ENCODE measurements at places on chromosomes 5 and 9.

- DNase-seq = no peak
These were observed 27.9 kb downstream of the TRIO start for GRCh38 chr5:14171046-14171445.

- DNase-seq = no peak
These were observed 201.7 kb upstream of the TARS1 start for GRCh38 chr5:33238826-33239695.

DNA sequence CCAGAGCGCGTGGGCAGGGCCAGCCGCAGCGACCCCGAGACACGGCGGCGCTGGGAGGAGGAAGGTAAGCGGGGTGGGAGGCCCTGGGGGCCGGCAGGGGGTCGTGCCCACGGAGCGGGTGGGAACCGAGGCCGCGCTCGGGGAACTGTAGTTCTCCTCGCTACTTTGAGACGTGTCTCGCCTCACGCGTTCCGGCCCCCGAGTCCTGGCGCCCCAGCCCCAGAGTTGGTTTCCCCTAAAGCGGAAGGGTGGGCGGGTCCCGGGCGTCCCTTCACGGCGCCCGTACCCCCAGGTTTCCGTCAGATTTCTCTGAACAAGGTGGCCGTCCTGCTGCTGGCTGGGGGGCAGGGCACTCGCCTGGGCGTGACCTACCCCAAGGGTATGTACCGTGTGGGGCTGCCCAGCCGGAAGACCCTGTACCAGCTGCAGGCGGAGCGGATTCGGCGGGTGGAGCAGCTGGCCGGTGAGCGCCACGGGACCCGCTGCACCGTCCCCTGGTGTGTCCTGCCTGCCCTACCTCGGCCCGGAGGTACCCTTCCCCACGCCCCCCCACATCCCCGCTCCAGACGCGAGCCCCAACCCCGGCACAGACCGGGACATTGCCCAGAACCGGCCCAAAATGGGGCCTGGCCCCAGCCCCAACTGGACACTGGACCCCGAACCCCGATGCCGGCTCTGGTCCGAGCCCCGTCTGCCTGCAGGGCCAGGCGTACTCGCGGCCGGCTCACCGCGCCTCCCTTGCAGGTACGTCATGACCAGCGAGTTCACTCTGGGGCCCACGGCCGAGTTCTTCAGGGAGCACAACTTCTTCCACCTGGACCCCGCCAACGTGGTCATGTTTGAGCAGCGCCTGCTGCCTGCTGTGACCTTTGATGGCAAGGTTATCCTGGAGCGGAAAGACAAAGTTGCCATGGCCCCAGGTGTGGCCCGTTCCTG, 709 bp downstream of the UAP1L1 start:
- DNase-seq = peak; percentile 65

DNA sequence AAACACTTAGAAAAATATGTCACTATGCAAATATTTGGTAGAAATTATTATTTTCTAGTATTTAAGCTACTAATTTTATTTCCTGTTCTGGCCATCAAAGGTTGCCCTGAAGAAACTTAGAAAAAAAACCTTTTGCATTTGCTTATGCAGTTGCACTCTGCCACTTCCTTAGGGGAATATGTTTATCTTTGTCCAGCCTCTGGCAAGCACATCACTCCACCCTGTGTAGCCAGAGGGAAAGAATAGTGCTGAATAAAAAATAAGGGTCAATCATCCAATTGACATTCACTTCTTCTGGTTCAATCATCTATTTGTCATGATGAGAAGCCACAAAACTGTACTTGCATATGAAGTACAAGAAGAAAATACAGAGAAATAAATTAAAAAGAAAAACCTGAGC, 72.8 kb downstream of the CETN3 start:
- DNase-seq = no peak

GRCh38 chr5:131068893-131069643, 96.0 kb downstream of the HINT1 start:
- no peak for DNase-seq

DNA sequence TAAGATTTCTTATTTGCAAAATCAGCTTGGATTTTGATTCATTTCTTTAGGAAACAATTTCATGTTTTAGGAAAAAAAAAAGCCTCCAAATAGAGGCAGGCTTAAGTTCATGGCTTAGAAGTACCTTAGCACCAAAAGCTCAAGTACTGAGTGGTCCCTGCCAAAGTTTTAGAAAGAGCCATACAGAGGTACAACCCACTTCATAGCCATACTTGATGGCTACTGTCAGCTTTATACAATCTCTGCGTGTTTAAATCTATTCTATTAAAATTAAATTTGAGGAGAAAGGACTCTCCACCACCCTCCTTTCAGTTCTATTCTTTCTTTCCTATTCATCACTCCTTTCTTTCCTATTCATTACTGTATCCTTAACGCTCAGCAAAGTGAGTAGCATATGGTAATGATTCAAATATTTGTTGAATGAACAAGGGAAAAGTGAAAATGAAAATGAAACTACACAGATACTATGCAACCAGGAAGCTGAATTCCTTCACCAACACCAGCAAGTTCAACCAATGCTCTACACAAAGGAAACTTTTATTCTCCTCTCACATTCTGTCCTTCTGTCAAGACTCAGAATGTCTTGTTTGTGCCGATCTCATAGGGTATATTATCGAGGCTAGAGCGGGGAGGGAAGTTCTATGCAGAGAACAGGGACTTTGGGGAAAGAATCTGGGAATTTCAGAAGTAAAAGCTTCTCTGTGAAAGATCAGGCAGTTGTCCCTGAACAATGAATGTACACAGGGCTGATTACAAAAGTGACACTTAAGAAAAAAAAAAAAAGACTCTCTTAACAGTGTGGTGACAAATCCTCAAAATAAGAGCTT, 138.6 kb upstream of the SPEF2 start:
- no peak for DNase-seq

GRCh38 chr9:135906291-135907005, 898 bp downstream of the CAMSAP1 start:
- DNase-seq = peak; percentile 70

- no peak for DNase-seq
These were observed 146.8 kb downstream of the BARX1 start for GRCh38 chr9:93808115-93809029.

GRCh38 chr9:15018096-15018637, 107.9 kb upstream of the FREM1 start:
- DNase-seq = peak; percentile 44

DNA sequence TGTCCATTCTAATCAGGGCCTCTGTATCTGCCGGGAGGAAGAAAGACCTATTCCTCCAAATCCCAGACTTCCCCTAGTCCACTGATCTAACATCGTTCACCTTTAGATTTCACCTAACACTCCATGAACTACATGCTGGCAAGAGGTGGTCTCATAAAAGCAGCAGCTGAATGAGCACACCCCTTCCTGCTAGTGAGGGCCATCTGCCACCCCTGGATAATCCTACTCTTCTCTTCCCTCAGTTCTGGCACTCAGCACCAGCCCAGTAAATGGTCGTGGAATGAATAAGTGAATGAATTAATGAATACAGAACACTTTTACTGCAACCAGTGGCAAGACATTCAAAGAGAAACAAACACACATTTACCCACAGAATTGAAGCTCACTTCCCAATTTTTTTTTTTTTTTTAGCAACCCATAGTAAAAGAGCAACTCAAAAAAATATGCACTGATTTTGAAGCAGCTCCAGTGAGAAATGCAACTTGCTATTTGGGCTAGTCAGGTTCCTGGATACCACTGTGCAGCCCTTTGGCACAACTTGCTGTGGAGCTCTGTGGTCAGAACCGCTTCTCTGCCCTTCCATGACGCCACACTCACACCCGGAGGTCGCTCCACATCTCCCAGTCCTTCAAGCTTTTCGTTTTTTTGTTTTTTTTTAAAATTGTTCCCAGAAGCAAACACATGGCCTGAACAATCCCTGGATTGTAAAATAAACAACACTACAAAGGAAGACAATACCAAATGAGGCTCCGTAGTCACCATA, 6.2 kb downstream of the RNF183 start:
- no peak for DNase-seq

DNA sequence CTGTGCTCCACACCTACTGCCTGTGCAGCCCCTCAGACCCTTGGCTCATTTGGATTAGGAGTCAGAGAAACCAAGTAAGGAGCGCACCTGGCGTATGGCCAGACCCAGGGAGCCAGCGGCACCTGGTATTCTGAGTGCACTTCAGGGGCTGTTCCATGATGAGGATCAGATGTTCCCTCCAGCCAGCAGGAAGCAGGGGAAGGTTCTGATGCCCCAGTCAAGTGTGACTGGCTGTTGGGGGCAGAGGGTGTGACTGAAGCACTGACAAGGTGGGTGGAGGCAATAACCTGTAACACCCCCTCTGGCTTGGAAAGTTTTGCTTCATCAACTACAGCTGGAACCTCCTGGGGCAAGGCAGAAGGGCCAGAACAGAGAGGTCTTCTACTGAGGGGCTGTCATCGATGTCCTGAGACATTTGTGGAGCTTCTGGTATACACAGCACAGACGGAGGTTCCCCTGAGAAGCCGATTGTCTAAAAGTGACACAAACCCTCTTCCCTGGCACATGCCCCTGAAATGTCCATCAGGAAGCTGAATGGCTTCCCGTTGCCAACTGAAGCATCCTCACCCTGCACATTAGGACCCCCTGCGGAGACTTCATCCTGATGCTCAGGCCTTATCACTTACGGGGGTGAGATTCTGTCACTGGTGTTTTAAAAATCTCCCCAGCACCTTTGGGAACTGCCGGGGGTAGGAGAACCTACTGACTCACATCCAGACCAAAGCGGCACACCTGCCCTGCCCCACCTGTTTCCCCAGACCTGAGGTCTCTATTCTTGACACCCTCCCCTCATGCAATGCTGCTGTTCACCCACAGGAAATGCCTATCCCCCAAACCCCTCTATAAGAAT, 21.1 kb downstream of the TRAF1 start:
- no peak for DNase-seq

DNA sequence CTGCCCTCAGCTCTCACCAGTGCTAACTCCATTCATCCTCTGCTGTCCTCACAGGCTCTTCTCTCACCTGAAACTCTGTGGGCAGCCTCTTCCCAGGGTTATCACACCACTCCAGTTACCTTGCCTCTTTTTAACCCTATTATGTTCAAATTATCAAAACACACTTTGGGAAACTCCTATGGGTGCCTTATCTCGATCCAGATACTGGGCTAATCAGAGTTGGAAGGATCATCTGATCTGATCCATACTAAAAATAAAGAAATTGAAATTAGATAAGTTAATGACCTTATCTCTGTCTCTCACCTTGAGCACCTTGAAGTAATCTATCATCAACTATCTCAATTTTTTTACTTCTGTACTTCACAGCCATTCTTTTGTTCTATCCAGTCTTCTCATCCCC, 300.5 kb upstream of the ISL1 start:
- DNase-seq = peak; percentile 68

- DNase-seq = no peak
These were observed 33.9 kb upstream of the JMY start for GRCh38 chr5:79202076-79202475.

- DNase-seq = no peak
These were observed 174.0 kb downstream of the MAPKAP1 start for GRCh38 chr9:125532812-125533594.

DNA sequence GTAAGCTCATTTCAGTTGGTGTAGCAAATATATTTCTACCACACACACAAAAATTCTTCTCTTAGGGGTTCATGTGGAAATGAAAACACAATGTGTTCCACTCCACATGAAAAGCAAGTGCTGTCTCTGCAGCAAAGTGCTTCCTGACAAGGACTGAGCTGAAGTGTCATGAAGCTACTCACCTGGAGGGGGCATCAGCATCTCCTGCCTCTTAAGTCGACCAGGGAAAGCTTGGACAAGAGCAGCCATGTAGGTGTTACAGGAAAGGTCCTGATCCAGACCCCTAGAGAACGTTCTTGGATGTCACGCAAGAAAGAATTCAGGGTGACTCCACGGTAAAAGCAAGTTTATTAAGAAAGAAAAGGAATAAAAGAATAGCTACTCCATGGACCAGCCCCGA, 62.8 kb downstream of the SV2C start:
- peak; percentile 82 for DNase-seq

DNA sequence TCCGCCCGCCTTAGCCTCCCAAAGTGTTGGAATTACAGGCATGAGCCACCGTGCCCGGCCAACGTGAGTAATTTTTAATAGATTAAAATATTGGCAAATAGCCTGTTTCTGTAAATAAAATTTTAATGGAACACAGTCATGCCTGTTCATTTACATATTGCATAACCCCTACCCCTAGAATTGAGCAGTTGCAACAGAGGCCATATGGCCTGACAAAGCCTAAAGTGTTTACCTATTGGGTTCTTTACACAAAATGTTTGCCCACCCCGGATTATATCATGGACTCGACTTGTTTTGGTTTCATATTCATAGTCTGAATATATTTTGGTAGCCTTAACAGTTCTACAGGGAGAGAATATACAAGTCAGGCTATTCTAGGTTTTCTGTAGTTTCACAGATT, 5.3 kb downstream of the NSA2 start:
- no peak for DNase-seq

DNA sequence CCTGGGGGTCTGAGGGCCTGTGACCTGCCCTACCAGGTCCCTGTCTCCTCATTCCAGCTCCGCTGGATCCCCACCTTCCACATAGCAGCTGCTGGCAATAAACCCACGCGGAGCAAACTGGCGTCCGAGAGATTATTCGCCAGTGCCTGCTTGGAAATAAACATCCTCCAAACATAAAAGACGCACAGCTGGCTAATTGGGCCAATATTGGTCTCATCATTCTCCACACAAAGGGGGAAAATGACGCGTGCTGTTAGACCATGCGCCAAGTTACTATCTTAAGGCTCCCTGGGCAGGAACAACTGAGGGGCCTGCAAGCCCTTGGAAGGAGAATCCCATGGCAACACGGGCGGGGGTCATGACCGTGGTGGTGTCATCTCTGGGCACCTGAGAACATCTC, 73.3 kb upstream of the SARDH start:
- no peak for DNase-seq

GRCh38 chr9:116323571-116323970, 170.0 kb downstream of the PAPPA start:
- DNase-seq = no peak

GRCh38 chr5:91020065-91020800, 362.9 kb downstream of the ARRDC3 start:
- DNase-seq = no peak

GRCh38 chr5:148499452-148499851, 115.7 kb downstream of the FBXO38 start:
- no peak for DNase-seq

DNA sequence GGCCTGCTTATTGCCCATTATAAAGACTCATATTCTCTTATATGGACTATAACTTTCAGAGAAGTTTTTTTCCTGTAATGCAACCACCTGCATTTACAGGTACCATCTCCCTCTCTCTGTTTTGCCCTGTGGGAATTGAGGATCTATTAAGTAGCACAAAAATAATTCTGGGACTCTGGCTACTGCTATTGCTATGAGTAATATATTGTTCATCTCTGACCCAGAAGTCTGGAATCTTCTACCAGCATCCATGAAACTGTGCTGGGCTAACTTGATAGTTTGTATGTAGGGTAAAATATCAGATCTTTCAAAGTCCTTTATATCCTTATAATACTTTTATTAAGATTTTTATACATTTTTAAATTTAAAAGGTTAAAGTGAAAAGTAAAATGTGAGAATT, 607.2 kb downstream of the EFNA5 start:
- no peak for DNase-seq
